ENCODE measurements at places on chromosomes 2 and 18. TPM values are rescaled to one million over a fixed set of nuclear protein-coding genes. Genes with fewer than 3 reads are reported as not detected.

The LYPD6 gene
- total RNA-seq = 15.0 TPM

The GCG gene
- total RNA-seq = not detected

The RND3 gene
- 178 TPM for total RNA-seq

The C1QL2 gene
- not detected for total RNA-seq

- H3K4me3 ChIP-seq = no peak overlapping the region
- no peaks in the 10 kb centered on the region for H3K27me3 ChIP-seq
- no peaks in the 10 kb centered on the region for H3K4me1 ChIP-seq
- DNase-seq = no peak
Measured at GRCh38 chr2:143615562-143615961, 486.3 kb downstream of the ARHGAP15 start.

DNA sequence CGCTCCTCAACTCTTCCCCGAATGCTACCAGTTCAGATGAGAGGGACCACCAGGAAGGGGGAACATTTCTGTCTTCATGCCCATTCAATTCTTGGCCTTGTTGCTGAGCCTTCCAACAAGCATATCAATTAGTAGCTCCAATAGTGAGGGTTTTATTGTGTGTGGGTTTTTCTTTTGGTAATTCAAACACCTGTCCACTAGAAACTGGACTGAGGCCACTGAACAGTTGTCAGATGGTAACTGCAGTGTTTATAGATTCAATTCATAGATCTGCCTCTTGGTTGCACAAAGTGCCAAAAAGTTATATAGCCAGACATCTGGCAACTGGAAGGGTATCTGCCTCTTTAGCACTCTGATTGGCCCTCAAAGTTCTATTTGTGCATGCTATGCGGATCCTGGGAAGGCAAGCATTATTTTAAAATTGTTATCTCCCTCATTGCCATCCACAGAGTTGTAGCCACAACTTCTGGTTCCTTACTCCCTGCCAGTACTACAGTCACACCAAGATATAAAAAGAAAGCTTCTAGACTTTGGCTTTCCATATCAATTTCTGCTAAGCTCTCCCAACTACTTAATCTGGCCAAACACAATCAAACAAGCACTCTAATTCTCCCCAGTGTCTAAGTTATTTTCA, 83.3 kb upstream of the ZNF521 start:
- H3K4me1 ChIP-seq = no peaks in the 10 kb centered on the region
- no peak overlapping the region for H3K4me3 ChIP-seq
- no peaks in the 10 kb centered on the region for H3K36me3 ChIP-seq
- DNase-seq = no peak
- no peak overlapping the region for H3K27ac ChIP-seq

GRCh38 chr2:46290078-46290477, 7.1 kb upstream of the EPAS1 start:
- no peak overlapping the region for H3K4me3 ChIP-seq
- H3K27me3 ChIP-seq = no peaks in the 10 kb centered on the region
- DNase-seq = no peak
- H3K27ac ChIP-seq = no peak overlapping the region
- no peaks in the 10 kb centered on the region for H3K4me1 ChIP-seq
- H3K36me3 ChIP-seq = no peaks in the 10 kb centered on the region

- H3K27ac ChIP-seq = no peak overlapping the region
- no peaks in the 10 kb centered on the region for H3K27me3 ChIP-seq
- no peak for DNase-seq
- H3K36me3 ChIP-seq = no peaks in the 10 kb centered on the region
Measured at GRCh38 chr2:155748131-155748530, 584.4 kb downstream of the NR4A2 start.

GRCh38 chr2:201959198-201959597, 74.5 kb upstream of the FZD7 start:
- H3K4me3 ChIP-seq = no peak overlapping the region
- H3K36me3 ChIP-seq = no peaks in the 10 kb centered on the region
- H3K27me3 ChIP-seq = 0 out of 2 replicates have a peak, but pooled peaks cover 3% of the 10 kb centered on the region

DNA sequence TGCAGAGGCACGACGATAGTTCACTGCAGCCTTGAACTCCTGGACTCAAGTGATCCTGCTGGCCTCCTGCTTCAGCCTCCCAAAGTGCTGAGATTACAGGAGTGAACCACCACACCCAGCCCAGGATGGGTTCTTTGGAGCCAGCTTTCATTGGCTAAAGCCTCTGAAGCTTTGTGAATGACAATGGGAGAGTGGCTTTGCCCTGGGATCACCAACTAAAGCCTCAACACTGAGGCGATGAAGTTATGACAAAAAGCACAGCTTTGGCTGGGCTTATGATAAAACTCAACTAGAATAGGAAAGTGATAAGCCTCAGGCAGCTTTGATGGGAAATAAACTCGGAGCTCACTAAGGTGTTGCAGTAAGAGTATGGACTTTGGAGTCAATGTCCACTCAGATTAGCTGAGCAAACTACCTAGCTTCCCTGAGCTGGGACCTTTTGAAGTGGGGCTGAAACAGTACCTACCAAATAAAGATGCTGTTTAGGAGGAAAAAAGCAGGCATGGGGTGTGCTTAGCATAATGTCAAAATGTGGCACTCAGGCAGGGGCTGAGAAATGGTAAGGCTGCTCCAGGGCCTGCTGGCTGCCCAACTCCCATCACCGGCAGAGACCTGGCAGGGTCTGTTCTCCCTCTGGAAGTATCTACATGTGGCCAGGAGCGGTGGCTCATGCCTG, 4.3 kb downstream of the TMEM127 start:
- no peaks in the 10 kb centered on the region for H3K27me3 ChIP-seq
- no peak overlapping the region for H3K27ac ChIP-seq
- DNase-seq = no peak
- peaks cover 32% of the 10 kb centered on the region for H3K4me1 ChIP-seq
- H3K36me3 ChIP-seq = peaks cover 50% of the 10 kb centered on the region

DNA sequence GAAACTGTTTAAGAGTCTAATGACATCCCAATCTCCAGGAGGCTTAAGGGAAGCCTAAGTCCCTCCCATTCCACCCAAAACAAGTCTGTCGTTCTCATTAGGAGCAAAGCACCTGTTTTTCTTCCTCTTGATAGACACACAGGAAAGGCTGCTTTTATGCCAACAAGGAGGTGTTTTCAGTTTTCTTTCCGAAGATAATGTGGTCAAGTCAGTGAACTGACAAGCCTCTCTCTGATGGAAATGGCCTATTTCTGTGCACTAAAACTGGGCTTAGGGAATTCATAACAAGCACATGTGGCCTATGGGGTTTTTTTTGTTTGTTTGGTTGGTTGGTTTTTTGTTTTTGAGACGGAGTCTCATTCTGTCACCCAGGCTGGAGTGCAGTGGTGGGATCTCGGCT, 36.2 kb downstream of the FBLN7 start:
- peaks cover 4% of the 10 kb centered on the region for H3K27me3 ChIP-seq
- H3K4me3 ChIP-seq = no peak overlapping the region
- DNase-seq = no peak
- no peak overlapping the region for H3K27ac ChIP-seq
